ENCODE measurements at places on chromosomes 3 and 15.

- no peak for DNase-seq
These were observed 2.1 kb upstream of the OCA2 start for GRCh38 chr15:28101201-28101600.

- no peak for DNase-seq
These were observed 24.1 kb upstream of the BBX start for GRCh38 chr3:107498646-107499045.

DNA sequence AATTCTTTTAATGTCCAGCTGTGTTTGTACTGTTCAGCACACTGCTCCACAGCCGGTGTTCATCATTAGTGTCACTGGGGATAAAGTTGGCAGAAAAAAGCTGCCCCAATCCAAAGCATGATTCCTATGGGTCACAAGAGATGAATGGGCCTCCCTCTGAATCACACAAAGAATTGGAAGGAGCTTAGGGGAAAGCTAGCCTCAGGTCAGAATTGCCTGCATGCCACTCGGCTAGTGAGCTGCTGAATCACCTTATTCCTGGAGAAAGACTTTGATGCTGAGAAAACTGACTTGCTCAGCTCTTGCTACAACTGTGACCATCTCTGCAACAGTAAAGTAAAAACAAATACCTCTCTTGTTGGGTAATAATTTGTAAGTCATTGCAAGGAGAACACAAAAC, 3.5 kb downstream of the CCK start:
- no peak for DNase-seq

DNA sequence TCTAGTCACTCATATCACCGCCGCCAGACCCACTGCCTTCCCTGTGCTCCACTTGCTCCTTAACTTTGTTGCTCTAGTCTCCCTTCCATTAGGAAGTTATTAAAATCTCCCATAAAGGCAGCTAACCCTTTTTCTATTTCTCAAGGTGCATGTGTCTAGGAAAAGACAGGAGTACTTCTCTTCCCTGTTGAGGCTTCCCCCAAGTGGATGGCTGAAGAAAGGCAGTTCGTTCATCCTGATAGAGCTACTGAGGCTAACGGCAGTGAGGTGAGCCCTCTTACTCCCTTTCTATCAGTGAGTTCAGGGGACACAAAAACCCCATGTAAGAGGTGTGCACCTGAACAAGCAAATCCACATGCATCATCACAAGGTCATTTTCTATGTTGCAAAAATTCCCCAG, 397.8 kb downstream of the IGSF11 start:
- peak; percentile 39 for DNase-seq

GRCh38 chr3:135017003-135017893, 222.2 kb downstream of the EPHB1 start:
- DNase-seq, result no peak

DNA sequence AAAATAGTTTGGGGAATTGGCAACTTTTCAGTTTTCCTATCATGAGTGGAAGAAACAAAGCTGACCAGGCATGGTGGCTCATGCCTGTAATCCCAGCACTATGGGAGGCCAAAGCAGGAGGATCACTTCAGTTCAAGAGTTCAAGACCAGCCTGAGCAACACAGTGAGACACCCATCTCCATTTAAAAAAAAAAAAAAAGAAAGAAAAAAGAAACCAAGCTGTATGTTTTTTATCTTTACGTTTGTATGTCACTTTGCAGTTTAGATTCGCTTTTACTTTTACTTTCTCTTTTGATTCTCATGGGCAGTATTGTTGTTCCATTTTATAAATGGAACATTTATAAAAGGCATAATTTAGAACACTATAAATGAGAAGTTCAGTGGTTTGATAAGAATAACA, 31.2 kb upstream of the TNIK start:
- DNase-seq, result no peak

- DNase-seq, result peak; percentile 29
These were observed at the start of gene PLSCR5 for GRCh38 chr3:146605106-146605505. PLSCR5 (minus strand) TSS chr3:146605346; CDS start chr3:146605212, 134 bp downstream.

GRCh38 chr15:89335298-89336041, 846 bp upstream of the POLG start:
- DNase-seq, result peak; percentile 10

DNA sequence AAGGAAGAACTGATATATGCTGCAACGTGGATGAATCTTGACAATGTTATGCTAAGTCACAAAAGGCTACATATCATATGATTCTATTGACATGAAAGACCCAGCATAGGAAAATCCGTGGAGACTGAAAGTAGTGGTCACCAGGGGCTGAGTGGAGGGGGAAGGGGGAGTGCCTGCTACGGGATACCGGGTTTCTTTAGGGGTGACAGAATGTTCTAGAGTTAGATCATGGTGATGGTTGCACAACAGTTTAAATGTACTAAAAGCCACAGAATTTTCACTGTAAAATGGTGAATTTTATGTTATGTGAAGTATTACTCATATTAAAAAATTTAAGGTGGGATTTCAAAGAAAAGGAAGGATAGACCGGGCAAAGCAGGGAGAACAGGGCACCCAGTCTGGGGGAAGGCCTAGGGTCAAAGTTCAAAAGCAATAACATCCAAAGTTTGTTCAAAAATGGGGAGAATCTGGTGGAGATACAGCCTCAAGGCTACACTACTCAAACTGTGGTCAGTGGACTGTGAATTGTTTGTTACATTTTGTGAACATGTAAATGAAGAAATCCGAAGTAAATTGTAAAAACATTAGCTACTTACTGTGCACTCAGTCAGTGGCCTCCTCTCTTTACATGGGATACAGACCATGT, 74.2 kb upstream of the FNDC3B start:
- DNase-seq, result peak; percentile 38

DNA sequence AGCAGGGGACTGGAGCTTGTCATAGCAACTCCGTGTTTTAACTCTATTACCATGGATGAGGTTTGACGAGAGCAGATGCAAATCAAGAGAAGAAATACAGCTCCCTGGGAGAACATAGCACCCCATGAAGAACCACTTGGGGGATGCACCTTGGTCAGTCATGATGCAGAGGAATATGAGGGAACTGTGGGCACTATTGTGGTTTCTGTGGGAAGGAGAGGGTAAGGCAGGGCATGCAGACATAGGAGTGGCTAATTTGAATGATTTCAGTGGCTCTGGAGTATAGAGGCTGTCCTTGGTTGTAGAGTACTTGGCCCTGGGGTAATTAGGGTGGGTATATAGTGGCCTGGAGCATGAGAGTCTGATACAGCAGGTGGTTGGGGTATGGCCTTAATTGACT, 131.9 kb downstream of the EDEM1 start:
- no peak for DNase-seq
